Endodermal cell (in vitro differentiated cells): ENCODE measurements at places on chromosomes 3 and 15.

- DNase-seq, result no peak
- H3K36me3 ChIP-seq, result no peaks in the 10 kb centered on the region
- no peaks in the 10 kb centered on the region for H3K27me3 ChIP-seq
- no peak overlapping the region for H3K4me3 ChIP-seq
These were observed 382.9 kb downstream of the GABRG3 start for GRCh38 chr15:27353856-27354255.

DNA sequence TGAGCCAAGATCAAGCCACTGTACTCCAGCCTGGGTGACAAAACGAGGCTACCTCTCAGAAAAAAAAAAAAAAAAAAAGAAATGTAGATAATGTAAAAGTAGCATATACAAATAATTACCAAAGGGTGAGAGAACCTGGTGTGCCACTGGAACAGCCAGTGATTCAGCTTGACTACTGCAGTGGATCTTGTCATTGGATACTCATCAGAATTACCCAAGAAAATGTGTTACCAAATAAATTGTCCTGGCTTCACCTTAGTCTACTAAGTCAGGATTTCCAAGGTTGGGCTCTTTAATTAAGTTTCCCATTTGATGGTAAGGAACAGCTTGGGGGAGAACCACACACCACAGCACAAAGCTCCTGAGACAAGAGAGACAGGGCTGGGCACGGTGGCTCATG lies 1.5 kb downstream of the NICN1 start:
- no peak for DNase-seq
- no peak overlapping the region for H3K27ac ChIP-seq
- no peak overlapping the region for H3K4me3 ChIP-seq
- H3K36me3 ChIP-seq, result no peaks in the 10 kb centered on the region
- H3K27me3 ChIP-seq, result no peaks in the 10 kb centered on the region

DNA sequence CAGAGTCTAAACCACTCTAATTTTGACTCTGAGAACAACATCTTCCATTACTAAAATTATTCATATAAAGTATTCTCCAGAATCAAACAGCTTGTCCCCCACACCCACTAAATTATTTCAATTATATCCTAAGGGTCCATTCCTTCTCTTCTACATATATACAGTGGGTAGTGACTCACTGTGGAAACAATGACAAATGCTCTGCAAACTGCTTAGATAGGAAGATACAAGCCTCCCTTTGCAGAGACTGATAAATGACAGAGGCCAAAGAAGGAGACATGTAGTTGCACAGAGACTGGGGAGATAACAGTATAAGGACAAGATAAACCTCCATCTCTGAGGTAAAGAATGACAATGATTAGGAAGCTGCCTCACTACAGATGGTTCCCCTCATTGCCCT lies 1087.4 kb downstream of the AGBL1 start:
- H3K4me1 ChIP-seq, result no peaks in the 10 kb centered on the region
- no peak overlapping the region for H3K27ac ChIP-seq
- no peaks in the 10 kb centered on the region for H3K27me3 ChIP-seq

GRCh38 chr3:44996556-44996969 lies 20.5 kb downstream of the EXOSC7 start:
- H3K4me1 ChIP-seq, result peaks cover 5% of the 10 kb centered on the region
- no peaks in the 10 kb centered on the region for H3K27me3 ChIP-seq
- H3K36me3 ChIP-seq, result peaks cover 72% of the 10 kb centered on the region
- no peak for DNase-seq
- H3K27ac ChIP-seq, result no peak overlapping the region

DNA sequence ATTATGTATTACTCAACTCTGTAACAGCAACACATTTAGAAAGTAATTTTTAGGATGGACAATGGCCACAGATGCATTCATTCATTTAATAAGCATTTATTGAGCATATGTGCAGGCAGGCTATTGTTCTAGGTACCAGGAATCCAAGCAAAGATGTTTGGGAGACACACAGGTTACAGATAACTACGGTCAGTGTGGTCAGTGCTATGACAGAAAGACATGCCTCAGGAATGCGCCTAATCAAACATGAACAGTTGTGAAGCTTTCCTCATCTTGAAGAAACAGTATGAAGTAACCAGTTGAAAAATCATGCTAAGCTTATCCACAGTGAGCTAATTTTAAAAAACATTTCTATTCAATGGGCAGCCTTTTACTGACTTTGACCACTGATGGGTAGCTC lies 155.4 kb upstream of the CCDC54 start:
- no peak overlapping the region for H3K4me3 ChIP-seq
- no peaks in the 10 kb centered on the region for H3K4me1 ChIP-seq
- no peak for DNase-seq
- no peaks in the 10 kb centered on the region for H3K36me3 ChIP-seq
- H3K27me3 ChIP-seq, result no peaks in the 10 kb centered on the region

- peaks cover 11% of the 10 kb centered on the region for H3K4me1 ChIP-seq
- H3K27ac ChIP-seq, result no peak overlapping the region
- H3K36me3 ChIP-seq, result no peaks in the 10 kb centered on the region
- H3K4me3 ChIP-seq, result no peak overlapping the region
- peaks cover under 1% of the 10 kb centered on the region for H3K27me3 ChIP-seq
These were observed 44.1 kb downstream of the CPN2 start for GRCh38 chr3:194306771-194307640.

DNA sequence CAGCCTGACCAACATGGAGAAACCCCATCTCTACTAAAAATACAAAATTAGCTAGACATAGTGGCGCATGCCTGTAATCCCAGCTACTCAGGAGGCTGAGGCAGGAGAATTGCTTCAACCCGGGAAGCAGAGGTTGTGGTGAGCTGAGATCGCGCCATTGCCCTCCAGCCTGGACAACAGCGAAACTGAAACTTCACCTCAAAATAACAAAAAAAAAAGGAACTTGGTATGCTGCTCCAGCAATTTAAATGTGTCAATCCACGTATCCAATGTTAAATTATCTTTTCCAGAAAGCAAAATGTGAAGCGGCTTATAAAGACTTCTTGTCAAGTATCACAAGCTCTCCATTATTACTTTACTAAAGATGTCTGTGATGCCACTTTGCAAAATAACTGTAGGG lies 9.9 kb upstream of the ARIH1 start:
- H3K36me3 ChIP-seq, result no peaks in the 10 kb centered on the region
- no peaks in the 10 kb centered on the region for H3K4me1 ChIP-seq
- no peak overlapping the region for H3K4me3 ChIP-seq

- no peaks in the 10 kb centered on the region for H3K27me3 ChIP-seq
- no peaks in the 10 kb centered on the region for H3K36me3 ChIP-seq
- H3K27ac ChIP-seq, result no peak overlapping the region
- DNase-seq, result no peak
- no peak overlapping the region for H3K4me3 ChIP-seq
- no peaks in the 10 kb centered on the region for H3K4me1 ChIP-seq
These were observed 24.4 kb downstream of the TRIM42 start for GRCh38 chr3:140702281-140702680.

GRCh38 chr3:170196833-170197232 lies 15.3 kb upstream of the PHC3 start:
- H3K36me3 ChIP-seq, result no peaks in the 10 kb centered on the region
- H3K27ac ChIP-seq, result no peak overlapping the region
- H3K27me3 ChIP-seq, result no peaks in the 10 kb centered on the region

DNA sequence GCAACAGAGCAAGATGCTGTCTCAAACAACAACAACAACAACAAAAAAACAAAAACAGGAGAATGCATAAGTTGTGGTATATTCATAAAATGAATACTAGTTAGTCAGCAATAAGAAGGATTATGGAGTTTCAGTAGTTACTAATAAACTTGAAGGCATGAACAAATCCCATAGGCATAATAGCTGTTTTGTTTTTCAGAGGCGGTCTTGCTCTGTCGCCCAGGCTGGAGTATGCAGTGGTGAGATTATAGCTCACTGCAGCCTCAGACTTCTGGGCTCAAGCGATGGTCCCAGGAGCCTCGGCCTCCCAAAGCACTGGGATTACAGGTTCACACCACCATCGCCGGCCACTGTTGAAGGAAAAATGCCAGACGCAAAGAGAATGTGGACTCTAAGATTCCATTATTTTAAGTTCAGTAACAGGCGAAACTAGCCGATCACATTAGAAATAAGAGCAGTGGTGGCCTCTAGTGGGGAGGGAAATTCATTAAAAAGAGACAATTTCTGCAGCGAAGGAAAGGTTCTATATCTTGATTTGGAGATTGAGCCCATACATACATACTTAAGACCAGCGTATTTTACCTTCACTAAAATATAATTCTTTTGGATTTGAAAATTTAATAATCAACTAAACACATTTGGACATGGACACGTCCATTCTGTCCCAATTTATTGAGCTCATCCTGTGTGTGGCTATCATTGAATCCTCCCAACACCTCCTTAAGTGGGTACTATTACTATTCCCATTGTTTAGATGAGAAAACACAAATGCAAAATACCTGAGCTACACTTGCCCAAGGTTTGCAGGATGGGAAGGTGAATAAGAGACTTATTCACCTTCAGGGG lies 27.4 kb upstream of the HDAC11 start:
- no peaks in the 10 kb centered on the region for H3K4me1 ChIP-seq
- peak; percentile 65 for DNase-seq
- no peaks in the 10 kb centered on the region for H3K27me3 ChIP-seq
- H3K36me3 ChIP-seq, result no peaks in the 10 kb centered on the region
- H3K27ac ChIP-seq, result peak overlapping the region; percentile 24
- peak overlapping the region; percentile 82 for H3K4me3 ChIP-seq

- no peak overlapping the region for H3K27ac ChIP-seq
- DNase-seq, result peak; percentile 66
- H3K27me3 ChIP-seq, result no peaks in the 10 kb centered on the region
- peaks cover 9% of the 10 kb centered on the region for H3K36me3 ChIP-seq
These were observed 37.2 kb downstream of the IDH2 start for GRCh38 chr15:90064911-90065681.

DNA sequence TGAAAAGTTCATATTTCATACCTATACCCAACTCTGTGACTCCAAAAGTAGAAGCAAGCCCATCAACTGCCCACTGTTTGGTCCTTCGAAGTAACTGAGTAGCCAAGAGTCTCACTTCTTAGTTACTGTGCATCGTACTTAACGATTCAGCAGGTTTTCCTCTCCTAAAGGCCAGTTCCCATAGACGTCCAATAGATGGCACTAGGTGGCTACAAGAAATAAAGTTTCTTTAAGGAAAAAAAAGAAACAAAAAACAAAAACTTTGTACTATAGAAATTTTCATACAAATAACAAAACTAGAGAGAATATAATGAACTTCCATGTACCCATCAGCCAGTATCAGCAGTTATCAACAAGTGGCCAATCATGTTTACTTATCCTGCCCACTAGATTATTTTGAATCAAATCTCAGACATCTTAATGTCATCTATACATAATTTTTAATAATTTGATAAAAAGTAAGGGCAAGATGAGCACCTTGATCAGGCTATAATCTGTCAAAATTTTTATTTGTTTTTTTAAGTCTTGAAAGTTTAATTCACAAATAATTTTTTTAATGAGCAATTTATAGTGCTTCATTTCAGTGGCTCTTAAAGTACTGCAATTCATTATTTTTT lies 63.8 kb upstream of the ACP3 start:
- no peak overlapping the region for H3K27ac ChIP-seq
- DNase-seq, result peak; percentile 62
- H3K36me3 ChIP-seq, result no peaks in the 10 kb centered on the region
- H3K27me3 ChIP-seq, result no peaks in the 10 kb centered on the region

DNA sequence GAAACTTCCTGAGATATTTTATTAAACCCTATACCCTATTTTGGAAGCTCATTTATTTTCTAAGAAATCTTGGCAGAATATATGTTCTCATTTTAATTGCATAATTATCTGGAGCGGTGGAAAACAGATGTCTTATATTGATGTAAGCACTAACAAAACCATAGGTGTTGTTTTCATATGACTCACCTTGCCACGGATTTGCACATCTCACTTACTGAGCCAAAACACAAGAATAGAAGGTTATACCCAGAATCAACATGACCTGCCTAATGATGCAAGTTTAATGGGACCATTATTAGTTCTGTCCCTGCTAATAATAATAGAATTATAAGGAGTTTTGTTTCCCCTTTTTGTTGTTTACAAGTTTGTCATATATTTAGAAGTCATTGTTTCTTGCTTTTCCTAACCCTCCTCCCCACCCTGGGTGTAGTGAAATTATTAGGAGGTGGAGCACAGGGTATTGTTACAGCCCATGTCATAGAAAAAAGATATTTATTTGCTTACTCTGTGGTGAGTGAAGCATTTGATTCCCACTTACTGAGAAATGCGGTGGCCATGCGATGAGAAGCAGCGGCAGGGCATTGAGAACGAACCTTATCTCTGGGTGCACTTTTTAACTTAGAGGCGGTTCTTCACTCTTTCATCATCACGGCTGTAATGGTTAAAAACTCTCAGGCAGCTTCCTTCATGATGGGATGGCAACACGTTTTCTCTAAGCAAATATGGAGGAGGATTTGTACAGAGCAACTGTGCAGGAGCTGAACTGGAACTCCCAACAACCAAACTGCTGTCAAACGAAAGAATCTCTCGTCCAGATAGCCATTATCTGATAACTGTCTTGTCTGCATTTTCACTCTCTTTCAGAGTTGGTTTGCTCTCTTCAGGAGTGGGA lies 521 bp downstream of the IL5RA start:
- peaks cover 22% of the 10 kb centered on the region for H3K27me3 ChIP-seq
- no peak for DNase-seq
- H3K36me3 ChIP-seq, result no peaks in the 10 kb centered on the region
- H3K4me3 ChIP-seq, result no peak overlapping the region

GRCh38 chr3:186352369-186352768 lies 9.7 kb downstream of the DGKG start:
- no peaks in the 10 kb centered on the region for H3K4me1 ChIP-seq
- no peaks in the 10 kb centered on the region for H3K36me3 ChIP-seq
- H3K27ac ChIP-seq, result no peak overlapping the region
- DNase-seq, result no peak
- H3K27me3 ChIP-seq, result peaks cover 2% of the 10 kb centered on the region
- no peak overlapping the region for H3K4me3 ChIP-seq

- H3K36me3 ChIP-seq, result no peaks in the 10 kb centered on the region
- no peak overlapping the region for H3K27ac ChIP-seq
- peaks cover 7% of the 10 kb centered on the region for H3K4me1 ChIP-seq
- no peak overlapping the region for H3K4me3 ChIP-seq
- DNase-seq, result peak; percentile 12
These were observed 103.1 kb upstream of the TLE3 start for GRCh38 chr15:70200511-70201424.

GRCh38 chr3:53773021-53773436 lies 73.2 kb downstream of the CHDH start:
- H3K4me1 ChIP-seq, result peaks cover 5% of the 10 kb centered on the region
- peak; percentile 47 for DNase-seq
- H3K36me3 ChIP-seq, result no peaks in the 10 kb centered on the region
- H3K27ac ChIP-seq, result no peak overlapping the region
- no peak overlapping the region for H3K4me3 ChIP-seq

GRCh38 chr15:26634319-26634718 lies 138.5 kb downstream of the GABRB3 start:
- H3K4me1 ChIP-seq, result peaks cover 18% of the 10 kb centered on the region
- H3K27me3 ChIP-seq, result no peaks in the 10 kb centered on the region
- no peak overlapping the region for H3K4me3 ChIP-seq
- H3K36me3 ChIP-seq, result peaks cover 2% of the 10 kb centered on the region
- DNase-seq, result peak; percentile 63
- peak overlapping the region; percentile 84 for H3K27ac ChIP-seq
